ENCODE measurements at places on chromosomes 16 and 17.

DNA sequence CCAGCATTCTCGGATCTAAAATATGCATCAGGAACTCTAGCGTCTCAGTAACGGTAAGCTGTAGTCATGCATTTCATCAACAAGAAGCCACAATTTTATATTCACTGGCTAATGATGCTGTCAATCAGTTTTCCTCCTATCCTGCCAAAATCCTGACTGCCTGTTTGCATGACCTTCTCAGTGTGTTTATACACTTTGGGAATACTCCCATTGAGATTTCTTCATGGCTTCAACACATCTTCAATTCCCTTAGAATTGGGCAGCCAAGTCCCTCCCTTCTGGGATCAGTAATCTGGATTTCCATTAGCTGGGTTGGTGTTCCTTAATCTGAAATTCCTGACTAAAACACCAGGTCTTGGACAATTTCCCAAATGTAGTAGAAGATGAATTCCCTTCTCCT, 348.9 kb upstream of the DYNLRB2 start:
- no peak for DNase-seq

DNA sequence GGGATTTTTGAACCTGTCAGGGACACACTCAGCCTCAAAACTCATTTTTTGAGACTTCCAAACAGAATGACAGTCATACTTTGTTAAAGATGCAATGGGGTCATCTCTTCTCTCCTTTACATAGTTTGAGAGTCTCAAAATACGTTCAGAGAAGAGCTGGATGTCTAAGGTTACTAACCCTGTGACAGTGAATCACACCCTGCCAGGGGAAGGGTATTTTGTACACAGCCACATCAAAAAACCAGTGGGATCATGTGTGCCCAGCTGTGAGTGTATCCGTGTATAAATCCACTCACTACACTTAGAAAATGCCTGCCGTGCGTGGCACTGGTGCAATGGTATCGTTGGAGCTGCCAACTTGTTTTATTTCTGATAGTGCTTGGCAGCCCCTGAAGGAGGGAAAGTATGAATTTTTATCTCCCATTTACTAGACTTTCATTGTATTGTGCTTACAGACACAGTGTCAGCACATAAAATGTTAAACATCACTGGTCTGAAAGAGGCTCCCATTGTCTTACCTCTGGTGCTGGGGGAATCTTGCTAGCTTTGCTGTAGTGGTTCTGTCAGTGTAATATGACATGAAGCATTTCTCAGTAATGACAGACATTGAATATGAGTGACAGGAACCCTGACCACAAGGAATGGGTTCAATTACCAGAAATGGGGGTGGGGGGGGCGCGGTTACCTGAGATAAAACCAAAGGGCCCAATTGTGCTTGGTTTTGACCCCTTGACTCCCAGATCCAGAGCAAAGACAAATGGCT, 256.3 kb downstream of the FTO start:
- DNase-seq = no peak

GRCh38 chr16:69444873-69445517, 20.6 kb downstream of the CYB5B start:
- no peak for DNase-seq

GRCh38 chr16:68229431-68230175, 6.3 kb downstream of the ESRP2 start:
- DNase-seq = peak; percentile 61

GRCh38 chr16:58459344-58460218, 40.4 kb upstream of the NDRG4 start:
- DNase-seq = no peak

DNA sequence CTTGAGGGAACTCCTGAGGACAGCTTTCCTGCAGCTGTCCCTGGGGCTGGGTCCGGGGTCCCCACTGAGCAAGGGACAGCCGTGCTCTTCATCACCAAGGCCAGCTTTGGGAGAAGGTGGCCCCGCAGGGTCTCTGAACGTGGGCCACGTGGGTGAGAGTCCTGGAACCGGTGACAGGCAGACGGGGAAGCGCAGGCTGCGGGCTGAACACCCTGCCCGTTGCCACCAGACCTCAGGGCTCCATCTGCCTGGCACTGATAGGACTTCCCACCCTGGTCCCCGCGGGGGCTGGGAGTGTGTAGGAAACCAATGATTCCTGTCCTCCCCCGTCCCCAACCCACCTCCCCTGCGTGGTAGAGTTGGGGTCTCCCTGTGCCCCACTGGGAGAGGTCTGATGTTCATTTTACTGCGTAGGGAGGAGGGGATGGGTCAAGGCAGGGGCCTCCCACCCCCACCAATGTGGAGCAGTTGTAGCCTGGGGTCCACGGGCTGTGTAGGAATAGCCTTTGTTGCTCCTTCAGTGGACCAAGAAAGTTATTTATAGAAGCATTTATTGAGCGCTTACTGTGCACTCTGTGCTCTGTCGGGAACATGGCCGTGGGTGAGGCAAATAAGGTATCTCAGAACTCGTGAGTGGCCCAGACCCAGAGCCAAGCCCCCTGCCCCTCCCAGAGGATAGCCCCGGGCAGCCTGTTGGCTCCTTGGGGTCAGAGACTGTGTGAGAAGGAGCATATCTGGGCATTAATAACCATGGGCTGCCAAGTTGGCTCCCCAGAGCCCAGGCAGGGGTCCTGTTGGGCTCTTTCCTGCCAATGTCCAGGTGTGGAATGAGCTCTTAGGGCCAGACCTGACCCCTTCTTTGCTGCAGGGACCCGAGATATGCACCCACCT, 1.3 kb downstream of the ADGRG1 start:
- DNase-seq = no peak

DNA sequence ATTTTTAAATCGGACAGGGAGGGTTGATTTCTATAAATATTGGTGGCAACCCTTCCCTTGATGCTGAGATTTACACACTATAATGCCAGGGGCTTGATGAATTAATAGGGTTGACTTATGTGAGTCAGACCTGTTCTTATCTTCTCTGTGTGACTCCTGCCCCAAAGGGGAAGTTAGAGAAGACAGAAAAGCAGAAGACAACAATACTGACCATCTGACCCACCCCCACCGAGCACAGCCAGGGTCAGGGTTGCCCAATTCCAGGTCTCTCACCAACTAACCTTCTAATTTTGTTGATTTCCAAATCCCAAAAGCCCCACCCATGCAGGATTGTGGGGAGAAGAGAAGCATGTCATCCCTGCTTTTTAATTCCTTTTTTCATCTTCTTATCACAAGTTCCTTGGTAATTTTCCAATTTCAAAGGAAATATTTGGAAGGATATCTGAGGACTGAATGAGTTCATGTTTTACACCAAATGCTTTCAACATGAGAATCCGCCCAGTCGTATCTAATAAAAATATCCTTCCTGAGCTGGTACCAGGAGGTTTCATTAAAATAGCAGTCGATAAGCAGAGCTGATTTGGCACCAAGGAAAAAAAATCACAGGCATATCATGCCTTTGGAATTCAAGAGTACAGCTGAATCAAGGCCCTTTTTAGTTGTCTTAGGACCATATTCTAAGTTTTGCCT, 603.4 kb upstream of the CDH11 start:
- DNase-seq = no peak

DNA sequence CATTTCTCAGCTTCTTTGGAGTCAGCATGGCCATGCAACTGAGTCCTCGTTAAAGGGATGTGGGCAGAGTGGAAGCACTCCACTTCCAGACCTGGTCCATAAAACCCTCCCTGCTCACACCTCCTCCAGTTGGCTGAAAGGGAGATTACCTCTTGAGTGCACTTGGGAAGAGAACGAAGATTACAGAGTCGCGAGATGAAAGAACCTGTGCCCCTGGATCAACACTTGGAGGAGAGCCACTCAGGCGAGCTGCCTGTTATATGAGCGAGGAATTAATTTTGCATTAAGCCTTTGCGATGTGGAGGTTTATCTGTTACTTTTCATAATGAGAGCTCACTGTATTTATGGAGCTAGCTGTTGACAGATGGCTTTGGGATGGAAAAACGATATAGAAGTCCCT, 147.9 kb downstream of the MAF start:
- DNase-seq = no peak

- DNase-seq = no peak
Observed at GRCh38 chr16:2008009-2008526, 1.6 kb downstream of the ZNF598 start.

DNA sequence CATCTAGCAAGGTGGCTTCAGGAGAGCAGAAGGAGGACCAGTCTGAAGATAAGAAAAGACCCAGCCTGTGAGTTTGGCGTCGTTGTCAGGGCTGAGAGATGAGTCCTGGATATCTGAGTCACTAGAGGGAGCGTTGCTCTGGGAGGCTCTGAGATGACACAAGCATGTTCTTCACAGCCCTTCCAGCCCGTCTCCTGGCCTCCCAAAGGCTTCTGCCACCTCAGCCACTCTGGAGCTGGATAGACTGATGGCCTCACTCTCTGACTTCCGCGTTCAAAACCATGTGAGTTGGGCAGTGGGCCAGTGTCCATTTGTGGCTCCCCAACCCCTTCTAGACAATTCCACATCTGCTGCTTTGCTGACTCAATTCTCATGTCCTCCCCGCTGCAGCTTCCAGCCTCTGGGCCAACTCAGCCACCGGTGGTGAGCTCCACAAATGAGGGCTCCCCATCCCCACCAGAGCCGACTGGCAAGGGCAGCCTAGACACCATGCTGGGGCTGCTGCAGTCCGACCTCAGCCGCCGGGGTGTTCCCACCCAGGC, 2.3 kb downstream of the TGFB1I1 start:
- DNase-seq = no peak

GRCh38 chr16:27781981-27782880, 232.3 kb downstream of the KATNIP start:
- no peak for DNase-seq

DNA sequence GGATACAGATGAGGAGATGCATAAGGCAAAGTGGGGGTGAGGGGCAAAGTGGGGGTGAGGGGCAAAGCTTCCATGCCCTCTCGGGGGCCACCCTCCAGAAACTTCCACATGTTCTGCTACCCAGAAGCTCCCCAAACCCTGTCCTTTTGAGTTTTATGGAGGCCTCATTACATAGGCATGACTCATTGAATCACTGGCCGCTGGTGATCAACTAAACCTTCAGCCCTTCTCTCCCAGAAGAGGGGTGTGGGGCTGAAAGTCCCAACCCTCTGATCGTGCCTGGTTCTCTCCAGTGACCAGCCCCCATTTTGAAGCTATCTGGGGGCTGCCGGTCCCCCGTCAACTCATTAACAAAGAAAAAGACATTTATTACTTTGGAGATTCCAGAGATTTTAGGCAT, 27.5 kb downstream of the ITGAE start:
- DNase-seq = no peak

DNA sequence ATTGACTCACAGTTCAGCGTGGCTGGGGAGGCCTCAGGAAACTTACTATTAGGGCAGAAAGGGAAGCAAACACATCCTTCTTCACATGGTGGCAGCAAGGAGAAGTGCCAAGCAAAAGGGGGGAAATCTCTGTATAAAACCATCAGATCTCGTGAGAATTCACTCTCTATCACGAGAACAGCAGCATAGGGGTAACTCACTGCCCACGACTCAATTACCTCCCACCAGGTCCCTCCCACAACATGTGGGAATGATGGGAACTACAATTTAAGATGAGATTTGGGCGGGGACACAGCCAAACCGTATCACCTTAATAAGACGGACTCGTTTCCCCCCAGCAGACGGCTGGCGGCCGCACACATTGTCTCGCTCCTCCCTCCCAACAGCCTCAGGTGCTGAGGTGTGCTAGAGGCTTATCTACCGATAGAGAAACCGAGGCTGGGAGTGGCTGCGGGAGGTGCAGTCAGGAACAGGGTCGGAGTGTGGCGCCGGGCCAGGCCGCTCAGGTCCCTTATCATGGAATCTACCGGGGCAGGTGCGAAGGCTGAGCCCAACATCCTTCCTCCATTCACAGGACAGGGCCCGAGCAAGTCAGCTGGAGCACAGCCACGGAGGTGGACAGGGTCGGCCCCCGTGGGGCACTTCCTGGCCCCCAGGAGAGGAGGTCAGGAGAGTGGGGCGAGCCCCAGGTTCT, 4.9 kb upstream of the ZG16B start:
- no peak for DNase-seq

GRCh38 chr17:15006421-15007128, 258.6 kb downstream of the PMP22 start:
- no peak for DNase-seq

Measured in WTC11 (cell line).